CD4-positive, alpha-beta memory T cell (primary cell): ENCODE measurements at places on chromosomes 4 and X.
A peak's percentile ranks its signal among the peaks of the same experiment; 100 is the strongest.

- DNase-seq: peak; percentile 83
Measured at GRCh38 chr4:75672461-75673026, 667 bp downstream of the G3BP2 start.

- no peak for DNase-seq
Measured at GRCh38 chr4:55887594-55887993, 34.1 kb downstream of the EXOC1 start.

DNA sequence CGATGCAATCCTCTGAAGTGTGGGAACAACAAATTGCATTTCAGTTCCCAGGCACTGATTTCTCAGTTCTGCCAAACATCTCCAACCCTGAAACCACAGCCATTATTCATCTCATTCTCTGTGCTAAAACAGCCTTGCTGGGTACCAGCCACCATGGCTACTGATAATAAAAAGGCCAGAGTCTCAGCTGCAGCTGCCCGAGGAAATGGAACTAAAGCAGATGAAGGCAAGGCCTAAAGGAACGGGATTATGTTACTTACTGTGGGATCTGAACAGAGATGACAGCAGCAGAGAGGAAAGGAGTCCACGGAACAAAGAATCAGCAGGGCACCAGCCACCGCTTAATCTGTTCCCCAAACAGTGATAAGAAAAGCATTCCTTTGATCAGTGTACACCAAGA is 155.7 kb downstream of the PAPSS1 start:
- no peak for DNase-seq

GRCh38 chr4:161336016-161336530 is 827.7 kb downstream of the FSTL5 start:
- no peak for DNase-seq

DNA sequence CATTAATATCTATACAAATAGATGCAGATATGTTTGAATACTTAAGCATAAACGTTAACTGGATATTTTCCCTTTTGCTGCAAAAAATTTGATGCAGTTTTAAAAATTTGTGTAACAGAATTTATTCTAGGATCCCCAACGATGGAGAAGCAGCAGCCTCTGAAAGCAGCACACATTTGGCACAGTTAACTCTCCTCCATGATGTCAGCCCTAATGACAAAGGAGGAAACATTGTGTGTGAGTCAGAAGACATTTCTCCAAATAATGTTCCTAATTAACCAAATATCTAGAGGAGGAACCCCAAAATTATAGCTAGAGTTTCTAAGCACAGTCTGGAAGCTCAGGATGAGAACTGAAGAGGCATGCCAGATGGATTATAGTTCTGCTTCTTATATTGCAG is 281.9 kb upstream of the MAD2L1 start:
- no peak for DNase-seq

DNA sequence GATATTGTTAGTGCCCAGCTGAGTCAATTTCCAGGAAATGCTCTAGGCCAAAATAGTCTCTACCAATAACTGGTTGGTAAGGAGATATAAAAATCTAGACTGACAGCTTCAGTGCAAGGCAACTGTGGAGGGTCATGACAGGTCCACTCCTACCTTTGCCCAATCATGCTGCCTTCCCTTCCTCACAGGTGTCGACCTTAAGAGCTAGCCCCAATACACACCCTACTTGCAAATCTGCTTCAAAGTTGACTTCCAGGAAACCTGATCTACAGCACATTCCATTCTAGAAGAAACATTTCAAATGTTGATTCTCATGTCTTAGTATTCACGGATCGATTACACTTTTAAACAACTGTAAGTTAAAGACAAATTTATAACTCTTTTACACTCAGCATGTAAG is 1455.5 kb downstream of the TECRL start:
- no peak for DNase-seq

- no peak for DNase-seq
Measured at GRCh38 chr4:18192901-18193300, 171.3 kb upstream of the LCORL start.

- no peak for DNase-seq
Measured at GRCh38 chrX:38192007-38192810, 28.5 kb downstream of the SRPX start.

- DNase-seq: no peak
Measured at GRCh38 chrX:33178218-33178617, 33.1 kb downstream of the DMD start.

DNA sequence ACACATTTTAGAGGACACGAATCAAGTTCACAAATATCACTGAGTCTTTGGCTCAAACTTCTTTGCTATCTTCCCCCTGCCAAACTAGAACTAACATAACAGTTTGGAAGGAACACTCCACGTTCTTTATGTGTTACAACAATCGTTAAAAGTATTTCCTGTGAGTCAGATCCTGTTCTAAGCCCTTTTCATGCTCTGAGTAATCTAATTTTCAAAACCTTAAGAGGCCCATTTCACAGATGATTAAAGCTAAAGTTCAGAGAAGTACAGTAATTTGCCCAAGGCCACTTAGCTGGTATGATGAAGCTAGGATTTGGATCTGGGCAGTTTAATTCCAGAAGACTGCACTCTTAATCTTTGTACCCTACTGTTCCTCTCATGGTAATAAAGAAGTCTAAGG is 854.4 kb upstream of the INTU start:
- no peak for DNase-seq

DNA sequence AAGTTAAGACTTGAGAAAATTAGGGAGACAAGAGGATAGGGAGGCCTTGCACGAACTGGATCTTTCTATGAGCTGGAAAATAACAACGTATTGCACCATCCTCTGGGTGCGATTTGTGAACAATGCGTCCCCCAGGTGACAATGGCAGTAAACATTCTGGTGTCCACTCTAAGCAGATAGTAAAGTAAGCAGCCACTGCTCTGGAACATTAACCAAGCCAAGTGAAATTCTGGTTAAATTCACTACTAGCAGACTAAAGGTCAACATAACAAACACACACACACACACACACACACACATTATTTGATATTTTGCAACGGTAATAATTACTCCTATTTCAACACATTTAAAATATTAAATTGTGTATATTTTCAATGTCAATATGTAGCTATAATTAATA is 242.2 kb upstream of the DCAF8L1 start:
- DNase-seq: no peak
